ENCODE measurements at places on chromosomes 2 and 18.
A peak's percentile ranks its signal among the peaks of the same experiment; 100 is the strongest.

DNA sequence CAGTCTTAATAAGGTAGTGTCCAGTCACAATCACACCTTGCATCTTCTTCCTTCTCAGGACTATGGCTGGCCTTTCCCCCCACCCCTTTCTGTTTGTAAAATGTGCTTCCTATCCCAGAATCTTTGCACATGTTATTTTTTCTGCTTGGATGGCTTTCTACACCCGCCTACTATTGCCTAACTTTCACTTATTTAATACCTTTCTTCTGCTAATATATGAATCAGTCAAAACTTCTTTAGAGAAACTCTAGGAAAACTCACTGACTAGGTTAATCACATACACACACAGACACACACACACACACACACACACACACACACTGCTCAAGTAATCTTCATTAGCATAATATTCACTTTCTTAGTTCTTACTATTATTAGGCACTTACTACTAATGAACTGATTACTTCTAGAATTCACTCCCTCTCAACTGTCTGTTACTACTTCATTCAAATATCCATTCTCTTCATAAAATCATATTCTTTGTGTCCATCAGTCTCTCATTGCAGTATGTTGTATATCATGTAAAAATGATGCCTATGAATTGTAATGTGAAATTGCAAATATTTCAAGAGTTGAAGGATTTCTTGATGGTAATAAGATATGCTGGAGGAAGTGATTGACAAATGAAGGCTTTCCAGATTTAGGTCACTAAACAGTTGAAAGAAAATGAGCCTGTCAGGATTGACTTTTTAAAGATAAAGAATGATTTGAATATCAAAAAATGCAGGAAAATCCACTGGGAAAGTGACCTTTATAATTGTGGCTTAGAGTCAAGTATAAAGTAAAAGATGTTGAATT is 51.2 kb downstream of the CLIP4 start:
- no peak for DNase-seq

- no peak for DNase-seq
Observed at GRCh38 chr2:127707890-127708648, 6.8 kb downstream of the SFT2D3 start.

DNA sequence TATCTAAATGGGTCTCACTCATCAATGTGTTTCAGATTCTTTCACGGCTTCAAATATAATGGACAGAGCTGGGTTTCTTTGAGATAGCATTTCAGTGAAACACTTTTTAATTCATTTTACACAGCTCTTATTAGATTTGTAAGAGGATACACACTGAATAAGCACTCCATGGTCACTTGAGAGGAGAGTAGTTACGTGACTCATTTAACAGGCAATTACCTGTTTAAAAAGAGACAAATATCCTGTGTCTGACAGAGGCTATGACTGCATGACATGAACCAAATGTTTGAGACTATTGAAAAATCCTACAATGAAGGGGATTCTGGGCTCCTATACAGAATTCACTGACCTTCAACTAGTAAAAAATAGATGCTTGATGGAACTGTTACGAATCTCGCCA is 786.9 kb downstream of the EPHA4 start:
- no peak for DNase-seq

GRCh38 chr18:12307701-12308385 is at the start of gene TUBB6:
TUBB6 (plus strand) TSS chr18:12308241; CDS start chr18:12308293, 52 bp downstream.
- peak; percentile 73 for DNase-seq

- DNase-seq, result no peak
Observed at GRCh38 chr2:10550206-10551001, 102.3 kb upstream of the ODC1 start.

DNA sequence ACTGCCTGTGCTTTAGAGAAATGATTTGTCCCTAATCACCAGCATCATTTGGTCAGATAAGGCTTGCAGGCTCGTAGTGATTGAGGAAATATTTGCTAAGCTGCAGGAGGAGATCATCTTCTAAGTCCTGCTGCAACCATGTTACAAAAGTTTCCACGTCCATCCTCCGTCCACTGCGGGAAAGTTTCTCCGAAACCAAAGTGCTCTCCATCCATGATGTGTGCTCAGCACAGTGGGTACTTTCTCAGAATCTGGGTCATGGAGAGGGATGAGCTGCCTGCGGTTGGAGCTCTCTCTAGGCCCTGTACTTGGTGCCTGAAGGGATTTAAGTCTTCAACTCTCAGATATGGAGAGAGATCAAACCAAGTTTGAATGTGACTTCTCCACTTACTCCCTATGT is 39.3 kb downstream of the IL1RL2 start:
- DNase-seq, result no peak

Data from WTC11 (cell line).